ENCODE measurements at places on chromosomes 1 and 21. TPM values are rescaled to one million over a fixed set of nuclear protein-coding genes. Genes with fewer than 3 reads are reported as not detected.

ACTL8 gene
- not detected for total RNA-seq

NBPF11 gene
- 9.2 TPM for total RNA-seq

FAAH gene
- total RNA-seq, result 25.9 TPM

PALMD gene
- 0.05 TPM for total RNA-seq

SERPINC1 gene
- 0.64 TPM for total RNA-seq

ADORA3 gene
- total RNA-seq, result not detected

MRAP gene
- not detected for total RNA-seq

PPIH gene
- total RNA-seq, result 78.5 TPM

TSPAN1 gene
- 26.1 TPM for total RNA-seq

SNRNP40 gene
- total RNA-seq, result 99.3 TPM

Measured in Panc1 (cell line).